Ammon's horn (tissue), 1 donor: ENCODE measurements at places on chromosomes 5 and 9.

DNA sequence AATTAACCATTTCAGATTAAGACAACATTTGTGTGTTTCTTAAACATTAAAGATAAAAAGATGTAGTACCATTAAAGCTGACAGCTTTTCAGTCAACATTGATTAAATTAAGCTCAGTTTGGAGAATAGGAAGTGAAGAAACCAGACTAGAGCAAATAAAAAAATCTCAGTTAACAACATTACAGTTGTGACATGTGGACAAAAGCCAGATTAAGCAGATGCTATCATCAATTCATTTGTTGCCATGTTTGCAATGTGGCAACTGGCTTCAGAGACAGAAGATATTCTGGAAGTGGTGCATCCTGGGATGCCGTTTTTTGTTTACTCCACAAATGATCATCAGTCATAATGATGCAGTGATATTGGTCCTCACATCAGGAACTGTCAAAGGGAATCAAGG is 70.3 kb upstream of the CNTLN start:
- peak; percentile 8 for DNase-seq

DNA sequence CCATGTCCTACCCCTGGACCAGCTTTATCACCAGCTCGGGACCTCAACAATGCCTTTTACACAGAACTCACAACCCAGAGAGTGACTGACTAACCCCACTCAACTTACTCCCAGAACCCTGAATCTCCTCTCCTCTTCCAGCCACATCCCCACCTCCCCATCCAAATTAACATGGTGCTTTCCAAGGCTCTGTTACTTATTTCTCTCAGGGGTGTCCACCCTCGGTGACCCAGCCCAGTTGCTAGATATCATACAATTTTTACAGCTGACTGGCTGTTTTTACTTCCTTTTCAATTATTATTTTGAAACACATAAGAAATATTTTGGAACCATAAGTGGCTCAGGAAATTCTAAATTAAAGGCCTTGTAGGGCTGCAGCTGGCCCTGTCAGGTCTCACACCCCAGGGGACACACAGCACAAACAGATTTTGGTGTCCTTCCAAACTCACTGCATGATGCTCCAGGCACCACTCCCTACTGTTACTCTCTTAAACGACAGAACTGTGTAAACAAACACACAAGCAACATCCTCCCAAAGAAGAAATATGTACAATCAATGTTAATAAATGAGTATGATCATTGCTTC is 180.6 kb downstream of the ADAMTS12 start:
- no peak for DNase-seq

- no peak for DNase-seq
Measured at GRCh38 chr5:112867411-112867810, 6.3 kb downstream of the SRP19 start.

DNA sequence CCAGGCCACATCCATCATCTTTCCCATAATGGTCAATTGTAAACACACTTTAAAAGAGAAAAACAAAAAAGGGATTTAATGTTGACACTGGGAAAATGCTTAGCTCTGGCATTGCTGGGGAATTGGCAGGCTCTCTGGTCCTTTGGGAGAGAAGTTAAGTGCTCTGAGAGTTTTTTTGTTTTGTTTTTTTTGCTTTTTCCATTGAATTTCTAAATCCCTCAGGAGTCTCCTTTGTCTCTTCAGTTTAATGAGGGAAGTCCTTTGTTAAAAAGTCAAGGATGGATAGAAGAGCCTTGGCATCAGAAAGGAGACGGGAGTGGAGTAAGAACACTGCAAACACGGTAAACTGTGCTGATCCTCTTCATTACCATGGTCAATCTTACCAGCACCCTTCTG is 7.1 kb upstream of the HAND1 start:
- DNase-seq, result no peak

DNA sequence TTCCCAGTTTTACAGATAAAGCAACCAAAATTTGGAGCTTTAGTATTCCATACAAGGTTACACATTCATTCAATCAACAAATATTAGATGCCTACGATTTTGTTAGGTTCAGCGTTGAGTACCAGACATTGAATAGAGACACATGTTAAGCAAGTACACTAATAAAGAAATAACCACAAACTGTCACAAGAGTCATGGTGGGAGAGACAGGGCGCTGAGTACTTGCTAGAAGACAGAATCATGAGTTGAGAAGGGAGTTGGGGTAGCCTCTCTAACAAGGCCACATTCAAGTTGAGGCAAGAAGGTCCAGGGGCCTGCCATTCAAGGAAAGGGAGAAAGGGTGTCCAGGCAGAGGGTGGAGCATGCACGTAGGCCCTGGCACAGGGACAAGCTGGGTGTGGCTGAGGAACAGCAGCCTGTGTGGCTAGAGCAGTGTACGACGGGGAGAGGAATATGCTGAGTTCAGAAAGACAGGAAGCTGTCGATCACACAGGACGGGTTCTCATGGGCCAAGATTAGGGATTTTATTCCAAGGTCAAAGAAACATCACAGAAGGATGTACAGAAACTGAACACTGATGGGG is 17.0 kb downstream of the CDK5RAP2 start:
- no peak for DNase-seq

DNA sequence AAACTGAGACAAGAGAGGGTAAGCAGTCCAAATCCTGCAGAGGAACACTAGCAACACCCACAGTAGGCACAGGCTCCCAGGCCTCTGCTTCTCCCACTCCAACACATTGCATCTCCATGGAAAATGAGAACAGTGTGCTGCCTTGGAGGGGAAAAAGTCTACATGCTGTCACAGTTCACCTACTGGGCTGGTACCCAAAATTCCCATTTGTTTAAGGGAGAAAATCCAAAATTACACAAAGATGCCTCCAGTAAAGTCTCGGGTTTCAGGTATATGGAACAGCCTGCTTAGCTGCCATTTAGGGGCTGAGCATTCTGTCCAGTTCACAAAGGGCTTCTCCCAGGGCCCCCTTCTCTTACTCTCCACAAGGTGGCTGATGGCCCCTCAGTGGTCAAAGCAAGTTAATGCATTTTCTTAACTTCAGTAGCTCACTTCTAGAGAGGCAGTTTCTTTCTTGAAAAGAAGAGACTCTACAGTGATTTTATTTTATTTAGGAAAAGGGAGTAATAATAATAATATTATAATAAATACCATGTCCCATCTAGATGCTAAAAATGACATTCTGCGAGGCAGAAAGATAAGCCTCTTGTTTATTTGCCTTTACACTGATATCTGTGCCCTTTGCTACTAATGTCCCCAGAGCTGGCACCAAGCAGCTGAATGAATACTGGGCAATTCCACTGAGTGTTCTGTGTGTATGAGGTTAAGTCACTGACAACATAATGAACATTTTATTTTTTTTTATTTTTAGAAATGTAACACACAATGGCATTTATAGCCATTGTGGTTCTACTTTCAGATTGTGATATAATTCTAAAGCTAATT is 89.4 kb downstream of the RGS7BP start:
- peak; percentile 70 for DNase-seq

- no peak for DNase-seq
Measured at GRCh38 chr5:72505539-72506157, 1.6 kb downstream of the ZNF366 start.

- no peak for DNase-seq
Measured at GRCh38 chr9:134408389-134408788, 82.1 kb downstream of the RXRA start.

DNA sequence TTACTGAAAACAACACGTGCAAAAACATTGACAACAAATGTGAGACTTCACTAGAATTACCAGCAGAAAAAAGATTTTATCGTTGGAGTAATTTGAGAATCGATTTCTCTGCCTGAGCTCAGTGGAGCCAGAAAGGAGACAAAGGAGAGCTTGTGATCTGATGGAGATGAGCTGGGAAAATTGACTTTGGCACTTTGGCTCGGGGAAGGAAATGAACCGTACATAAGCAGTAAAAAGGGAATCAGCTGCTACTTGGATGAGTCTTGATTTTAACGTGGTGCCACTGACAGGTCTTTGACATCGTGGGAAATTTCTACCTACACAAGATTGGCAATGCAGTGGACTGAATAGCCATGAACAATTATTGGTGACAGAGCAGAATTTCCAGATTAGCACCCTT is 244.7 kb upstream of the RPS23 start:
- no peak for DNase-seq

DNA sequence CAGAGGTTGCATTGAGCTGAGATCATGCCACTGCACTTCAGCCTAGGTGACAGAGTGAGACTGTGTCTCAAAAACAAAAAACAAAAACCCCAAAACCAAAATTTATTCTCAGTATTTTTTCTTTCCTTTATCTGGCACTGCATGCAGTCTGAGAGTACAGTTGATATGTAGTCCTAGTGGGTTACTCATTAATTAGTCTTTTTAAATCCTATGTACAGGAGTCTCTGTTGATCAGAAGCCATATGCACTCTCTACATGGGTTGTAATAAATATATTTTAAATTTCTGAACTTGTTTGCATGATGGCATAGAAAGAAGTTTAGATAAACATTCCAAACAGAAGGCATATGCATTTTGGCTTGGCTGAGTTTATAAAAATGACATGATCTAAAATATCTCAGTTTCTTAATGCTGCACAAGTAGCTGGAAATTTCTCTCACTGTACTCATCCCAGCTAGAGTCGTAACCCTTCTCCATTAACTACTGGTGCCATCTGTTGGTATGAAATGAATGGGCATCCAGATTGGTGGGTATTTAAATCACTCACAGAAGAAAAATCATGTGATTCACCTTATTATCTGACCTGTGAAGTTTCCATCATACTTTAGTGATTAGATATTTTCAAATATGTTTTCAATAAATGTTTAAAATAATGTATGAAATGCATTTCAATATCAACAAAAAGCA is 284.8 kb downstream of the CTNND2 start:
- DNase-seq, result peak; percentile 79

DNA sequence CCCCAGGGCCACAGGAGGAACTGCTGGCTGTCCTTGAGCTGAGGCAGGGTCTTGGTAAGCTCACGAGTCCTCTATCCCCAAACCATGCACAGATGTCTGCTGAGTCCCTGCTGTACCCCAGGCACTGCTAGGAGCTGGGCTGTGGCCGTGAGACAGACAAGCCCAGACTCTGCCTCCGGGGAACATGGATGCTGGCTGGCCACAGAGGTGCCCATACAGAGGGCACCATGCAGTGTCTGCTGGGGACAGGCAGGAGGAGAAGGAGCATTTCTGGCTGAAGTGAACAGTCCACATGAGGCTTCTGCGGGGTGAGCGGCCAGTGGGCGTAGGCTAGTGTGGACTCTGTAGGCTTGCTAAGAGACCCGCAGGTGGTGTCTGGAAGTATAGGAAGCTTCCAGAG is 4.8 kb upstream of the SEC16A start:
- no peak for DNase-seq

DNA sequence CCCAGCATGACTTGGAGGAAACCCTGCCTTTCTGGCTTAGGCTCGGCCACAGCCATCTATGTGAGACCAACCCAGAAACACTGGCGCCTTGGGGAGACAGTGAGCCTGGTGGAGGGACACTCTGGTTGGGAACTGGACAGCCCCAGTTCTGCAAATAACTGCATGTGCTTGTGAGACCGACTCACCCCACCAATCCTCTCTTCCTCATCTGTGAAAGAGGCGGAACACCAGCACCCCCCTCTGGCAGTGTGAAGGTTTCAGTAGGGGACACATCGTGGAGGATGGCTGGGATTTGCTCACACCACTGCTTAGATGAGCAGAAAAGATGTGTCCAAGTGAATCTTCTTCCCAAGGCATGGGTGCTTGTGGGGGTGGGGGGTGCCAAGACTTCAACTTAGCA is 43.4 kb upstream of the N4BP3 start:
- peak; percentile 49 for DNase-seq

DNA sequence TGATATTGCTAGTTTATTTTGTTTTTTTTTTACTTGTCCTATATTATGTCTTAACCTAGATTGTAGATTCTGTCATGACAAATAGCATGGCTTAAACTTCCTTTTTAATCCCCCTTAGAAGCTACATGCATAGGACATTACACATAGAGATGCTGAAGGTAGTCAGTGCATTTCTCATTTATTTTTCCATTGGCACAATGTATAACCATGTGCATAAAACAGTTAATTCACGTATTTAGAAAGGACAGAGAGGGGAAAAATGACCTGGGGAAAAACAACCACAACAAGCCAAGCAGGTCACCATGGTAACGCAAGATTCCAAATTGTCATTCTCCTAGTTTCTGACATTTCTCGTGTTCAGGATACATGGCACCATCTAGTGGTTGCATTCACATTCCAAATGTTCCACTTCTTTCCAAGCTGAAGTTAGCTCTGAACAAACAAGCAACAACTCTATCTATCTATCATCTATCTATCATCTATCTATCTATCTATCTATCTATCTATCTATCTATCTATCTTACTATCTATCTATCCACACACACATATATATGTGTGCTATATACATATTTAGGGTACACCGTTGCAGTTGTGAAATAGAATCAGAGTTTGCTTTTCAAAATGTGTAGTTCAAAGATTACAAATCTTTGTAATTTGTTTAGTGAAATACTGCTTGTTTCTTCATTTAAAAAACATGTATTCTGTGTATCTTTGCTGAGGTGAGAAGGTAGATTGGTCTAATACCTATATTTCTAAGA is 487.2 kb upstream of the ST8SIA4 start:
- peak; percentile 81 for DNase-seq

- DNase-seq, result peak; percentile 17
Measured at GRCh38 chr5:13783726-13784125, 160.8 kb downstream of the DNAH5 start.

DNA sequence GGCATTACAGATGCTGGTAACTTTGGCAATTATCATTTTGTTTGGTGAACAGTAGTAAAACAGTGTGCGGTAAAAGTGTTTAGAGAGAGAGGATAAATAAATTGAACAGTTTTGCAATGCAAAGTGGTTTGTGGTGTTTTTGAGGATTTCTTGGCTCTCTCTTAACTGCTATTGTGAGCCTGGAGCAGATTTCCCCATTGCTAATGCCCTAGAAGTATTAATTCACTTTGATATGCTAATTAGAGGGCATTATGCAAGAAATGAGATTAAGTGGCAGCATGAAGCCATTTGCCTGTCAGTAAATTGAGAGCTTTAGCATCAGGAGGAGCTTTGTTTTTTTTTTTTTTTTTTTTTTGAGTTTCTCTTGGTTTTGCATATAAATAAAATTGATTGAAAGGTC is 8.2 kb downstream of the PBX3 start:
- no peak for DNase-seq

DNA sequence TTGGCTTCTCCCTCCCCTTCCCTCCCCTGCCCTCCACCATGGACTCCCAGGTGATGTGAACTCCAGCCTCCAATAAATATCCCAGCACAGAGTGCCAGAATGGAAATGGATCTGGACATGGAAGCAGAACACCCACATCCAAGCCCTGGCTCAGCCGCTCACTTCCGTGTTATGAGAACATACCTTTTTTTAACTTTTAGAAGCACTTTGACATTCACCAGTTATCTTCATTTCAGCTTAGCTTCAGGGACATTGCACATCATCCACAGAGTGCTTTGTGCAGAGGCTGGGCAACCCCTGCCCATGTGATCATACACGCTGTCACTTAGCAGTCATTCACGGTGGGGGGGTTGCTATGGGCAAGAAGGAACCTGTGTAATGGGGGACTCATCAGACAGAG is 9.1 kb downstream of the AFAP1L1 start:
- DNase-seq, result no peak

- no peak for DNase-seq
Measured at GRCh38 chr5:23027331-23027730, 174.2 kb upstream of the CDH12 start.
